ENCODE measurements at places on chromosomes 11 and 22.

- no peak for DNase-seq
Measured at GRCh38 chr11:16678466-16679116, 59.9 kb upstream of the C11orf58 start.

GRCh38 chr22:30243661-30244060 lies 2.9 kb downstream of the LIF start:
- DNase-seq: no peak

DNA sequence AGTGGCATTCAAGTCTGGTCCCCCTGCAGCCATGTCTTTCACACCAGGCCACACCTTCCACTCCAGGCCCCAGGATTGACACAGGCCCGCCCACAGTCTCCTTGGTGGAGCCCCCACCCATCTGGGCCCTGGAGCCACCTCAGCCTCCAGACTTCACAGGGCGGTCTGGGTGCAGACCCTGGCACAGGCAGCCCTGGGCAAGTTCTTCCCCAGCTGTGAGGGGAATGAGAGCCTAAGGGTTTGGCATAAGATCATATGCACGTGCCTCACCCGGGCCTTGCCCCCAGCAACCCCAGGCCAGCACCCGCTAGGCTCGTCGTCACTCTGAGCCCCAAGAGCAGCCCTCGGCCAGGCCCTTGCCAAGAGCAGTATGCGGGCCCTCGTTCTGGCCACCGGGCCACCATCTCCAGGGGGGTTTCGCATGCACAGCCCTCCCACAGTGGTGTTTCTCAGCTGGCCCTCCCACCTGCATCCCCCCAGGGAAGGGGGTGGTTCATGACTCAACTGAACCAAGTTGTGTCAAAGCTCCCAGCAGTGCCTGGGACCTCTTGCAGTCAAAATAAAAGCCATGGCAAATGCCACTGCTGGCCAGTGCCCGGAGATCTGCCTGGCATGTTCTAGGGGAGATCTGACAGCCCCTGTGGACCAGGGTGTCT lies 70.4 kb upstream of the KCNQ1OT1 start:
- DNase-seq: no peak

GRCh38 chr11:87366763-87367405 lies 329.1 kb downstream of the TMEM135 start:
- no peak for DNase-seq

DNA sequence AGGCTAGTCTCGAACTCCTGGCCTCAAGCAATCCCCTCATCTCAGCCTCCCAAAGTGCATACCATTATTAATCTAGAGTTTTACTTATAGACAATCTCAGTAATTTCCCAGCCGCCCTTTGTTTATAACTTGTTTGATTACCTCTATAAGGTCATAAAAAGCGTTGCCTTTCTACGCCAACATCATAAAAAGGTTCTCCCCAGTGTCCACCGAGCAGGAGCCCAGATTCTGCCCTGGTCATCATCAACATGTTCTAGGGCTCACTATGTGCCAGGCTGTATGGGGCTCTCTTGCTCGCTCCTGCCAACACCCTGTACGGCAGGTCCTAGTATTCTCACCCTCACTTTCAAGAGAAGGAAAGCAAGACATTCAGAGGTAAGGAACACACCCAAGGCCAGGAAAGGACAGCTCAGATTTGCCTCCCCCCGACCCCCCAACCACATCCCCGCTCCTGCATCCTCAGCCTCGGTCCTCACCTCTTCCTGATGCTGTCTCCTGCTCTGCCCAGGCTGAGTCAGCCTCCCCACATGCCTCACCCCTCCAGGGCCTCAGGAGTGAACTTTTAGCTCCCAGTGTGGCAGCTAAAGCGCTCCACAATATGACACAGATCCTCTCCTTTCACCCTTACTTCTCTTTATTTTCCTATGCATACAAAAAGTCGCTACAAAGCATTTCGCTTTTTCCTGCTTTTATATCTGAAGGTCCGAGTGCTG lies 14.3 kb downstream of the ARFGAP3 start:
- DNase-seq: no peak

DNA sequence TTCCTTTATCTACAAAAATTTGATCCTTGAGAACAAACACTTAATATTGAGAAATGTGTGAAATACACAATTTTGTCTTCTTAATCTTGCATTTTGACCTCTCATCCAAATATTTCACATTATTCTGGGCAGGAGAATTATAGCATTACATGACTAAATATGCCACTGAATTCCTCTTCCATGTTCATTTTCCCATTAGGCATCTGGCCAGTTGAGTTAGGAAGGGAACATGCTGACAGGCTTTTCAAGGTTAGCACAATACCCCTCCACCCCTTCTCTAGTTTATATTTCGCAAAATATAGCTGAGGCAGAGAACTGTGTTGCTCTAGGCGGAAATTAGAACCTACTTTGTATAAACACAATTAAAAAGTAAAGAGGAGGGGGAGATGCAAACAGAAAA lies 271.7 kb upstream of the ZC3H12C start:
- DNase-seq: no peak

- no peak for DNase-seq
Measured at GRCh38 chr11:33195462-33196173, 34.3 kb upstream of the CSTF3 start.

- no peak for DNase-seq
Measured at GRCh38 chr22:23384431-23384830, 195.7 kb downstream of the IGLL1 start.

DNA sequence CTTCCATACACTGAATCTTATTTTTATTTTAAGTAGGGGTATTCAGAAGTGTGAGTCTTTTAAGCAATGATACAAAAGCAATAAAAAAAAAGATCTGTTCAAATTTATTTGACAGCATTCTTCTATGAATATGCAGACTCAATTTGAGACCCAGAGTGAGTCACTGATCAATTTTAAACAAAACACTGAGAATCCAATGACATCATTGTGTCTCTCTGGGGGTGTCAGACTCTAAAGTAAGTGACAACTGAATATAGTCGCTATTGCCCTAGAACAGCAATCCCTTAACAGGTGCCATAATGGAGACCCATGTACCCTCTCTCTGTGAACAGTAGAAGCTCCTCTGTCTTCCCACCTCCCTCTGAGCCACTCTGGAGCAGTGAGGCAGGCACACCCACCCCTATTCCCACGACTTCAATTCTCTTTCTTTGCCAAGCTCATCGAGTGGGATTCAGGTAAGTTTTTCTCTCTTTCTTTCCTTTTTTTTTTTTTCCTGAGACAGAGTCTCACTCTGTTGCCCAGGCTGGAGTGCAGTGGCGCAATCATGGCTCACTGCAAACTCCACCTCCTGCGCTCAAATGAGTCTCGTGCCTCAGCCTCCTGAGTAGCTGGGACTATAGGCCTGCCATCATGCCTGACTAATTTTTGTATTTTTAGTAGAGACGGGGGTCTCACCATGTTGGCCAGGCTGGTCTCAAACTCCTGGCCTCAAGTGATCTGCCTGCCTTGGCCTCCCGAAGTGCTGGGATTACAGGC lies 5.1 kb upstream of the RPS3 start:
- DNase-seq: no peak

GRCh38 chr11:64006398-64006797 lies 20.2 kb downstream of the OTUB1 start:
- no peak for DNase-seq

GRCh38 chr11:107988397-107989158 lies 20.1 kb upstream of the CUL5 start:
- DNase-seq: no peak

- DNase-seq: no peak
Measured at GRCh38 chr11:77967121-77967520, 27.3 kb downstream of the INTS4 start.

GRCh38 chr11:103737037-103737622 lies 299.3 kb upstream of the DDI1 start:
- DNase-seq: no peak

DNA sequence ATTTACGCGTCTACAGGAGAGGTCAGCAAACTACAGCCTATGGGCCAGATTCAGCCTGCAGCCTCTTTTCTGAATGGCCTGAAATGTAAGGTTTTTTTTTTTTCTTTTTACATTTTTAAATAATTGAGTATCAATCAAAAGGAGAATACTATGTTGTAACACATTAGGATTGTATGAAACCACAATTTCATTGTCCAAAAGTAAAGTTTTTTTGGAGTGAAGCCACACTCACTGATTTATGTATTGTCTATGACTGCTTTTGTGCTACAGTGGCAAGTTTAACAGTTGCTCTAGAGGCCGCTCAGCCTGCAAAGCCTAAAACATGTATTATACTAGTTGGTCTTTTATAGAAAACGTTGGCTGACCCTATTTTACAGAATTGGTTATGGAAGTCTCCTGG lies 923.2 kb downstream of the NTM start:
- no peak for DNase-seq

GRCh38 chr11:55661901-55662300 lies at the start of gene OR4C6:
Gene OR4C6 (plus strand): TSS chr11:55662201. CDS start chr11:55665167, 2,966 bp downstream.
- no peak for DNase-seq

- DNase-seq: no peak
Measured at GRCh38 chr22:43237280-43237679, 50.3 kb upstream of the TTLL12 start.

DNA sequence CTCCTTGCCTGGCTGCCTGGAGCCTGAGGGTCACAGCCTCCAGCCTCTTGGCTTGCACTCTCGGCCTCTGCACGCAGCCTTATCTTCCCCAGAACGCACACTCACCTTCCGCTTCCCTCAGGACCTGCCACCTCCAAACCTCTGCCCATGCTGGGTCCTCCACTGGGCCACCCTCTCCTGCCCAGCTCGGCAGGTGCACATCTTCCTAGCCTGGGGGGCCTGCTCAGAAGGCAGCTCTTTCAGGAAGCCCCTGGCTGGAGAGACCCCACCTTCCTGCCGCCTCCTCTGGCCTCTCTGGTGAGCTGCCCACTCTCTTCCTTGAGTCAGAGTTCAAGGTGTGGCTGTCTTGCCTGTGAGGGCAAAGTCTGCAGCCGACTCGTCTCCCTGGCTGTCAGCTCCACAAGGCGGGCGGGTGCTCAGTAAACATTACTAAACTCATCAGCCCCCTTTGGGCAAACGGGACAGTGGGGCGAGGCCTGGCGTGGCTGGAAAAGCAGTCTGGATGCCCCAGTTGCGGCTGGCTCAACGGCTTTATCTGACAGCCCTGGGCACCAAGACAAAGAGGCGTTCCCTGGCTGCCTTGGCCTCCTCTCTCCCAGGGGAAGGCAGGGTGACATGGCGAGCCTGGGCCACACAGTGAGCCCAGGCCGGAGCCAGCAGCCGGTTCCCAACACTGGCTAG lies 1.7 kb upstream of the LINC01488 start:
- no peak for DNase-seq

GRCh38 chr22:45552580-45553350 lies 50.1 kb downstream of the FBLN1 start:
- no peak for DNase-seq

DNA sequence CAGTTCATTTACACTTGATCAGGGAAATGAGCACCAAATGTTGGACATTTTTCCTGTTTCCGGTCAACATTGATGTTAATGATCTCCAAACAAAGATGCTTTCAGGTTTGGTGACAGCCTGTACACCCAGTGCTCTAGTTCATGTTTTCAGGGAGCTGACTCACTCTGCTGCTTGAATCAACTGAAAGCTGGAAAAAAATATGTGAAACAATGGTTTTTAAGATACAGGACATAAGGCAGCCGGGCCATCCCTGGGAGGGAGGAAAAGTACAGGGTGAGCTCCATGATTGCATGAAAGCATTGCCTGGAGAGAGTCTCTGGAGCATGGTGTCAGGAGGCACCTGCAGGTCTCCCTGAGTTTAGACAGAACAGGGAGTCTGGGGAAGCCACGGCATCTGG lies 259.6 kb downstream of the TBC1D22A start:
- DNase-seq: no peak

- DNase-seq: no peak
Measured at GRCh38 chr11:91823252-91823830, 401.3 kb upstream of the FAT3 start.

GRCh38 chr11:18776324-18776723 lies 15.3 kb downstream of the PTPN5 start:
- DNase-seq: no peak

- DNase-seq: no peak
Measured at GRCh38 chr11:8533332-8533731, 60.7 kb downstream of the STK33 start.

DNA sequence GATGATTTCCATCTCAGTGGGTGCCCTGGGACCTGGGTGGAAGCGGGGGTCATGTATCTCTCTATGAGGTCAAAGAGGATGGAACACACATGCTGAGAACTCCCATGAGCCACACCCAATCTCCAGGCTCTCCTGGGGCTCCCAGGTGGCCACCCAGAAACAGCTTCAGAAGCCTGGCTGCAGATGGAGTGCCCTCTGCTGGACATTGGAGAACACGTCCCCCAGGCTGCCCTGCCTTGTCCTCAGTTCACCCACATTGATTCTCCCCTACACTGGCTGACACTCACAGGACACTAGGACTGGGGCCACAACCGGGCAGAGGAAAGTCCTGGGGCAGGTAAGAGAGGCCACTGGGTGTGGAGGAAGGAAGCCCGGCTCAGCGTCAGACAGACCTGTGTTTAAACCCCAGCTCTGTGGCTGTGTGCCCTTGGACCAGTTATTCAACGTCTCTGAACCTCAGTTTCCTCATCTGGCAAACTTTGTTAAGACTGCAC lies 4.5 kb upstream of the NOL12 start:
- peak; percentile 59 for DNase-seq

- no peak for DNase-seq
Measured at GRCh38 chr11:111476956-111477355, 35.2 kb downstream of the BTG4 start.

GRCh38 chr22:22952531-22953280 lies 65.1 kb downstream of the IGLL5 start:
- no peak for DNase-seq

- no peak for DNase-seq
Measured at GRCh38 chr22:38089474-38089851, 5.5 kb upstream of the SLC16A8 start.

DNA sequence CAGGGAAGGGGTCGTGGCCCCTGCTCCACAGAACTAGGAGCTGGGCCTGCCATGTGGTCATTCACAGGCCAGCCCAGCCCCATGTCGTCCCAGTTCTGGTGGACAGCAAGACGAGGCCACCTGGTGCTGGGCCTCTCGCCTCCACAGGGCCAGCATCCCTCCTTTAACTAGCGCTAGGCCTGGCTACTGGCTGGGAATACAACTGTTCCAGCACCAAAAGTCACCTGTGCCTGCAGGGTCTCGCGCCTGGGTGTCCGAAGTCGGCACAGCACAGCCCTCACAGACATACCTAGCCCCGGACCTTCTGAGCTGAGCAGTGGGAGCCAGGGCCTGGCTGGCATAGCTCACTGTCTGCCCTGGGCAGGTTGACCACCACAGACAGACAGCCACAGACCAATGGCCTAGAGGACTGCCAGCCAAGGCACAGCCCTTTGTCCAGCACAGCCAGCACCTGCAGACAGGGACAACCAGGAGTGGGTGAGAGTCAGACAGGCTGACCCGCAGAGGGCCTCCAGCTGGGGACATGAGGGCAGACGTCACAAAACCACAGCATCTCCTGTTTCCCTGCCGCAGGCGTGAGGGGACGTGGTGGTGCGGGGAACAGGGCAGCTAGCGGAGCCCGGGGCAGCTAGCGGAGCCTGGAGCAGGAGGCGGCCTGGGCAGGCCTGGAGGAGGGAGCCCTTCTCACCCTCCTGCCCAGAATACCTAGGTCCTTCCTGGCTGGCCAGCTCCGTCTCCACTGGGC lies 27.2 kb upstream of the TH start:
- no peak for DNase-seq

GRCh38 chr22:32044913-32045312 lies 1.9 kb downstream of the SLC5A1 start:
- DNase-seq: no peak

- DNase-seq: no peak
Measured at GRCh38 chr22:46946383-46946962, 184.0 kb downstream of the TBC1D22A start.

- DNase-seq: no peak
Measured at GRCh38 chr11:69495441-69496201, 14.2 kb downstream of the LINC01488 start.

- DNase-seq: no peak
Measured at GRCh38 chr11:1122664-1123002, 35.1 kb upstream of the MUC5AC start.

- DNase-seq: no peak
Measured at GRCh38 chr22:29581799-29582198, 886 bp upstream of the NIPSNAP1 start.
